Activated CD4-positive, alpha-beta T cell treated with anti-CD3 and anti-CD28 coated beads, Interleukin-2, amount 50 U/mL, for 24 hours (primary cell): ENCODE measurements at places on chromosomes 1 and 21.

- no peak for DNase-seq
These were observed 31.3 kb upstream of the ANGPTL7 start for GRCh38 chr1:11157867-11158266.

GRCh38 chr21:38790059-38790458, 15.7 kb upstream of the ETS2 start:
- no peak for DNase-seq

DNA sequence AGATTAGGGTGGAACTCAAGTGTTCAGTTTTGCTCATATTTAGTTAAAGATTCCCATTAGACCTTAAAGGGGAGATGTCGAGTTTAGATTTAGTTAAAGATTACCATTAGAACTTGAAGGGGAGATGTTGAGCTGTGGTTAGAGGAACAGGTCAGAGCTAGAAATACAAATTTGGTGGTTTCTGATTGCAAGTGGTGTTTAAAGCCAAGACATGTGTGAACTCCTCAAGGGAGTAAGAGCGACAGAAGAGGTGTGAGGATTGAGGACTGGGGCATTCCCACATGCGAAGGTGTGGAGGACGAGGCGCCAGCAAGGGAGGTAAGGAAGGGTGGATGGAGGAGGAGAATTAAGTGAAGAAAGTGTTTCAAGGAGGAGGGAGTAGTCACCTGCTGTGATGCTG, 168.6 kb downstream of the IER5 start:
- DNase-seq, result no peak

- DNase-seq, result no peak
These were observed 119.3 kb downstream of the LYPLAL1 start for GRCh38 chr1:219292999-219293398.

GRCh38 chr21:46421756-46422555, 36.7 kb upstream of the DIP2A start:
- DNase-seq, result no peak

DNA sequence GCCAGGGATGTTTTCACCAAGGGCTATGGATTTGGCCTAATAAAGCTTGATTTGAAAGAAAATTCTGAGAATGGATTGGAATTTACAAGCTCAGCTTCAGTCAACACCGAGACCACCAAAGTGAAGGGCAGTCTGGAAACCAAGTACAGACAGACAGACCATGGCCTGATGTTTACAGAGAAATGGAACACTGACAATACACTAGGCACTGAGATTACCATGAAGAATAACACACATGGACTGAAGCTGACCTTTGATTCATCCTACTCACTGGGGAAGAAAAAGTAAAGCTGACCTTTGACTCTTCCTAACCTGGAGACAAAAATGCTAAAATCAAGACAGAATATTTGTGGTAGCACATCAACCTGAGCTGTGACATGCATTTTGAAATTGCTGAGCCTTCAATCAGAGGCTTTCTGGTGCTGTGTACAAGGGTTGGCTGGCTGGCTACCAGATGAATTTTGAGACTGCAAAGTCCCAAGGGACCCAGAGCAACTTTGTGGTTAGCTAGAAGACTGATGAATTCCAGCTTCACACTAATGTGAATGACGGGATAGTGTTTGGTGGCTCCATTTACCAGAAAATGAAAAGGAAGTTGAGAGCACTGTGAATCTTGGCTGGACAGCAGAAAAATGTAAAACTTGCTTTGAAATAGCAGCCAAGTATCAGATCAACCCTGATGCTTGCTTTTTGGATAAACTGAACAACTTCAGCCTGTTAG, 190.4 kb upstream of the KCTD3 start:
- no peak for DNase-seq

DNA sequence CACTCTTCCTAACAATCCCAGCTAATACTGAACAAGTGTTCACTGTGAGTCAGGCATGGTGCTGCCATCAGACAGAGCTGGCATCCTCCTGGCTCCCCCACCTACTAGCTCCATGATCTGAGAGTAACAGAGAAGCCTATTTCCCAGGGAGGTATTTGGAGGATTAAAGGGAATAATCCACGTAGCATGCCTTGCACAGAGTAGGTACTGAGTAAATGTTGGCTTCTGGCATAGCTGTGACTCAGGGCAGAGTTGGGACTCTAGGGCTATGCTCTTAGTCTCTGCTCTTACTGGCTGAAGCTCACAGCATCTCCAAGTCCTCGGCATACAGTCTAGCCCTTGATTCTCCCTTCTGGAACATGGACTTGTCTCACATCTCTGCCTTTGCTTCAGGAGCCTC, 8.2 kb downstream of the ARHGEF19 start:
- no peak for DNase-seq

- DNase-seq, result no peak
These were observed 8.4 kb downstream of the TAF5L start for GRCh38 chr1:229617351-229618100.

DNA sequence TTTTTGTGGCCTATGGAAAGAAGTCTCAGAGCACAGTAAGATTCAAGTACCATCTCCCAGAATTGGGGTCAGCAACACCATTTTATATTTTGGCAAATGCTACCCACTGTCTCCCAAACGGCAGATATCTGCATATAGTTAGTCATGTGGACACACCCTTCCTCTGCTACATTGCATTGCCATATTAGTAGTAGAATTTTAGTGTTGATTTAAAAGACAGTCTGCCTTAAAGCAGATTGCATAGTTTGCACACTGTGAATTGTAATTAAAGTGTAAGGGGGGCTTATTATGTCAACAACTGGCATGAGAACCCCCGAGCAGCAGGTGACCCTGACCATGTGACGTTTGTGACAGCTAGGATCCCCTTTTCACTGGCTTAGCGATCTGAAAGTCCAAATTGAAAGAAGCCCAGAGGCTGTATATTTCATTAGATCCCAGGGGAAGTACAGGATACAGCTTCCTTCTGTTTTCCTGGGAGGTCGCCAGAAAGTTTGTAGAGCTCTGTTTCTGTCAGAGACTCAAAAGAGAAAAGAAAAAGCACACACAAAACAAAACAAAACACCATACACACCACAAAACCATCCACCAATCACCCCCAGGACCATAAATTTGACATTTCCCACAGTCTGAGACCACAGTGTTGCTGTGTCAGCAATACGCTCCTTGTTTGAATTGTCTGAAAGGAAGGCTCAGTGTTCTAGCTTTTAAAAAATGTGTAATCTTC, 172.4 kb downstream of the NFIA start:
- no peak for DNase-seq

DNA sequence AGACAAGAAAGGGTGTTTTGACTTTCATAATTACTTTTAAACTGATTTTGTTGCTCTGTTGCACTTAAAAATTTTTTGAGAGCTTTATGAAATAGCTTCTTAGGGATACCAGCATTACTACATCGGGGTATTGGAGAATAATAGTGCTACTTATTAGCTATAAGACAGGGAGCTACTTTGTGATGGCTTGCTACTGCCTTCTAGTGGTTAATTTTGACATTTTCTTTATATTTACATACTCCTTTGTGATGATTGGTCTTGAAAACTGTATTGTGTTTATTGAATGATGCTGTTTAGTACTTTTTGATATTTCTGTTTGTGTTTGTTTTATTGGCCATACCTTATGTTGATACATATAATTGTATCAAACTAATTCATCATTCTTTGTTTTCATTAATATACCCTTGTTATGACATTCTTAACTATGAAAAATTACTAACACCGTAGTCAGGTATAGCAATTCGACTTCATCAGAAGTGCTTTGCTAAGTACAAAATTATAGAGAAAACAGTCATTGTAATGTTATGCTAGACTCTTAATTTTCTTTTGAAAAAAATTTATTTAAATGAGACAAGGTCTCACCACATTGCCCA, 85.5 kb downstream of the CLIC4 start:
- DNase-seq, result no peak

DNA sequence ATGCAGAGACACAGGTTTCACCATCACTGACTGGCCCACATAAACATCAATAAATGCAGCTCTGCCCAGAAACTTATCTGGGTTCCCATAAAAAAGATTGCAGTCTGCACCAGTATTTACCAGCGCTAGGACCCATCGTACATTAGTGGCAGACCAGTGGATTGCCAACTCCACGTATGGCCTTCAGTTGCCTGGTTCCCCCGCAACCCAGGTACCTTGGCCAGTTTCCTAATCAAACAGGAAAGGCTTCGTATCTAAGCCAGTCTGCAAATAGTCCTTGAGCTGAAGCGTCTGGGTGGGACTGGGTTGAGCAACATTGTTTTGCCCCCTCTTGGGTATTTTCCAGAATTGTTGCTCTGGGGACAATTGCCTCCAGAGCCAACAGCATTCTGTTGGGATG, 1639.3 kb downstream of the MRPL39 start:
- no peak for DNase-seq
